Nephron progenitor cell (in vitro differentiated cells): ENCODE measurements at places on chromosomes 12 and 14.

DNA sequence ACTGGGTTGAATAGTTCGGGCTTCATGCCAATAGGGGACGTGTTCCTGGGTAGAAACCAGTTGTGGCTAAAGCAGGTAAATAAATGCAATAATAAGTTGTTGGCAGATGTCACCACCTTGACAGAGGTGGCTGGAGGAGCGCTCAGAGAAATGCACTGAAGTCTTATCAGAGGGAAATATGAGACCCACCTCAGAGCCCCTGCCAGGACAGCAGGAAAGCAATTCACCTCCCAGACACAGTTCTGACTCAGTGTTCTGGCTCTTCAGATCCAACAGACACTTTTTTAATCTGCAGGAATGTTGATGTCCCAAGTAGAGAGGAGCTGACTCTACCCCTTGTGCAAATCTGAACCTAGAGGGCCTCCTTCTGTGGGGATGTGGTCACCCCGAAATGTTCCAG, 687.1 kb upstream of the FBXO33 start:
- DNase-seq: no peak

GRCh38 chr14:25150934-25151790, 101.2 kb upstream of the STXBP6 start:
- no peak for DNase-seq

DNA sequence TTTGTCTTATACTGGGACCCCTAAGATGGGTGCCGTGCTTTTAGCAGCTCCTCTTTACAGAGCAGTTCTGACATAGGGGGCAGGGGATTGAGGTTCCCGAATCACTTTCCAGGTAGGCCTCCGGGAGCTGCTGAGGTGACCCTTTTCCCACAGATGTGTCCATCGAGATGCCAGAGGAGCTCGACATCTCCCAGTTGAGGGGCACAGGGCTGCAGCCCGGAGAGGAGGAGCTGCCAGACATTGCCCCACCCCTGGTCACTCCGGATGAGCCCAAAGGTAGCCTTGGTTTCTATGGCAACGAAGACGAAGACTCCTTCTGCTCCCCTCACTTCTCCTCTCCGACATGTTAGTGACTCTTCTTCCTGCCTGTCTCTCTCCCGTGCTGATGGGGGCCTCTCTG, 4.3 kb upstream of the TPI1 start:
- DNase-seq: no peak

GRCh38 chr14:52455291-52456088, 96.8 kb downstream of the TXNDC16 start:
- DNase-seq: no peak

DNA sequence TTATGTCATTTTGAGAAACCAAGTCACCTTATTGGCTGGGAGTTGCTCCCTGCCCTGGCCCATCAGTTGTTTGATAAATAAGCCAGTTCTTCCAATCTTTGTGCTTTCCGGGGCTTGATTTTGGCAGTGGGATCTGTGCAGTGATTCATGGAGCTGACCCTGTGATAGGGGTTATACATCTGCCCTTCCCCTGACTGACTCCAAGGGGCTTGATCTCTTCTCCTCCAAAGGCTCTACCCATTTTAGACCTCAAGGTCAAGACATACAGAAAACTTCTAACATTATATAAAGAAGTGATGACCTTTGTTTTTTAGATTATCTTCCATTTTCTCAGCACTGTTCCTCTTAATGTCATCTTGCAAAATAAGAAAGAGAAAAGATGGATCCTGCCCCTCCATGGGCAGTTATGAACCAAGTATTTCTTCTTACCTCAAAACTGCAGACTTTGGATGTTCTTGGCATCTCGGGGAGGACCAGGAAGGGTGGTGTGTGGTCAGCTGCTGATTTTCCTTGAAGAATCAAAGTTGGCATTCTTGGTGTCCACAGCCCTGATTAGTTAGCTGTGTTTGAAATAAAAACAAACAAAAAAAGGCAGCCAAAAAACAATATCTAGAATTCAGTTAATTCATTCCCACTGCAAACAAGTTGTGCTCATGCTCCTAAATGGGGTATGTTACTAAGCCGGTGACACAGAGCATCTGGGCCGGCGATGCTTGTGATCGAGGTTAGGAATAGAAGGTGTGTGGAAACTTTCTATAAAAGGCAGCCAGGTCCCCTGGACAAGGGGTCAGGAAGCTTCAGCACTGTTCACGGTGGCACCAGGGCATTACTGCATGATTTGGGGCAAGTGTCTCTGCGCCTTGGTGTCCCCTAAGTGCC, 120.2 kb downstream of the SAMD4A start:
- DNase-seq: no peak

DNA sequence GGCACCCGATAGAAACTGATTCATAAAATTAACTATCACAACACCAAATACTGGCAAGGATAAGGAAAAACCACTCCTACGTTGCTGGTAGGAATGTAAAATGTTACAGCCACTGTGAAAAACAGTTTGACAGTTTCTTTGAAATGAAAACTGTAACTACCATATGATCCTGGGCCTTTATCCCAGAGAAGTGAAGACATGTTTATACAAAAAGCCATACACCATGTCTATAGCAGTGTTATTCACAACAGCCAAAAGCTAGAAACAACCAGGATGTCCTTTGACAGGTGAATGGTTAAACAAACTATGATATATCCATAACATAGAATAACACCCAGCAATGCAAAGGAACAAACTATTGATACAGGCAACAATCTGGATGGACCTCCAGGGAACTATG, 3.7 kb upstream of the C14orf132 start:
- no peak for DNase-seq

- no peak for DNase-seq
Measured at GRCh38 chr12:32084017-32084688, 22.5 kb upstream of the BICD1 start.

DNA sequence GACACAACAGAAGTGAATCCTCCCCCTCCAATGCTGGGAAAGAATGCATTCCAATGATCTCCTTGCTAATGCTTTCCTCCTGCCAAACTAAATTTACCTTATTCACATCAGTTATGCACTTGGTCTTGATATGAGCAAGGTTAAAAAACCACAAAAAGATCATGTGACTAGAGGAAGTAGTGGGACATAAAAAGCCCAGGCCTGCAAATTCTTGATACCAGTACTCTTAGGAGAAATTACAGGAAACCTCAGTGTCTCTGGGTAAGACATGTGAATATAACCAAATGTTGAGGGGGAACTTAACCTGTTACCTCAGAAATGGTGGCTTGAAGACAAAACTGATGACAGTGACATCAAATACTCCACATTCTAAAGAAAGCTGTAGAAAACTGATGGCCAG, 427.1 kb downstream of the RPS29 start:
- no peak for DNase-seq

DNA sequence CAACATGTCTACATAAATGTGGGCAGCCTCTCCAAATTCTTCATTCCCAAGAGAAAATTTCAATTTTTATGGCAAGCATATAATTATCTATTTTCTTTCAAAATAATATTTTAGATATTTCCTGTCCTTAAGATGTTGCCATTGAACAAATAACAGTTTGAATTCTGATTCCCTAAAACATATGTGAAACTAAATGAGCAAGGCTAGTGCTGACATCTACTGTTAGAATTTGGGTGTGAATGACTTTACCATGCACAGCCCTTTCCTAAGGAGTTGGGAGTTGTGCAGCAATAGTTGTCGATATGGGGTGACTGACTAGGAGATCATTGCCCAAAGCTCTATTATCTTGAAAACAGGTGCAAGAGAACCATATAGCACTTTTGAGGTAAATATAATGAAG, 108.2 kb upstream of the SLC38A4 start:
- no peak for DNase-seq

DNA sequence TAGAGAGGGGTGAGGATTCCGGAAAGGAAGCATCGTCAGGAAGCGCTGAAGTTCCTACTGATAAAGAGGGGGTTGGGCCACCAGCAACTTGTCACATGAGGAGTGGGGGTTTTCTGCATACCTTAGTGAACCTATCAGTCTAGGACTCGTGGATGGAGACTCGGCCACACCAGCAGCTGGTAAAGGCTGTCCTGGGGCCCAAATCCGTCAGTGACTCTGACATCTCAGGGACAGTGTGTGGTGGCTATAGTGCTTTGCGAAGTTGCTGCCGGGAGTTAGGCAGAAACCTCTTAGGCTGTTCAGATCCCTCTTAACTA, 16.4 kb downstream of the RNASE2 start:
- DNase-seq: no peak

DNA sequence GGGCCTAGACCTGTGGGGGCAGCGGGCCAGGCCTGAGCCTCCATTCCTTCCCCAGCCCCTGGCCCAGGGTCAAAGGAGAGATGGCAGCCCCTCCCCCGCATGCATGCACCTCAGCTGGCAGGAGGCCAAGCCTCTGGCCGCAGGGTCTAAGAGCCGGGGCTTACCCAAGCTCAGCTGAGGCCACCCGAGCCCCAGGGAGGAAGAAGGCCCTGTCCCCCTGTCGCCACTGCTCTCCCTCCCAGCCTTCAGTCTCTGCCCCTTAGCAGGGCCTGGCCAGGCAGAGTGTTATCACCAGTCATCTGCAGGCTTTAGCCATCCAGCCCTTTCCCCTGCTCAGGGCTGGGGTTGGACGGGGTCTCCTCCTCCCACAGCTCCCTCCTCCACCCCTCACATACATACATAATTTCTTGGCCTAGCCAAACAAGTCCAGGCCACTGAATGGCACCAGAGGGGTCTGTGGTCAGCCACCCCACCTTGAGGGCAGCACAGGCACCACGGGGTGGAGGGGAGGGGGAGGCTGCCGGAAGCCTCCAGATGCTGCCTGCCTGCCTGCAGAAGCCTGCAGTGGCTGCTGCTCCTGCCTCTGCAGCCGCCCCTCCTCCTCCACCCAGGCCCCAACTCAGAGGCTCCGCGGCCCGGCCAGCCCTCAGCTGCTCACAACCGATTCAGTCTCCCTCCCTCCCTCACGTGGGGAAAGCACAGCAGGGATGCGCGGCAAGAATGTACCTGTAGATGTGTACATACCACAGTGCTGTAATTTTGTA, 22.8 kb downstream of the RAB35 start:
- DNase-seq: peak; percentile 73

- DNase-seq: no peak
Measured at GRCh38 chr12:116694653-116695463, 43.0 kb downstream of the SPRING1 start.

GRCh38 chr14:53517270-53517960, 364.3 kb upstream of the DDHD1 start:
- DNase-seq: no peak

GRCh38 chr12:19030180-19030579, 99.4 kb upstream of the PLEKHA5 start:
- DNase-seq: no peak

- no peak for DNase-seq
Measured at GRCh38 chr12:102528111-102528510, 47.7 kb upstream of the IGF1 start.

DNA sequence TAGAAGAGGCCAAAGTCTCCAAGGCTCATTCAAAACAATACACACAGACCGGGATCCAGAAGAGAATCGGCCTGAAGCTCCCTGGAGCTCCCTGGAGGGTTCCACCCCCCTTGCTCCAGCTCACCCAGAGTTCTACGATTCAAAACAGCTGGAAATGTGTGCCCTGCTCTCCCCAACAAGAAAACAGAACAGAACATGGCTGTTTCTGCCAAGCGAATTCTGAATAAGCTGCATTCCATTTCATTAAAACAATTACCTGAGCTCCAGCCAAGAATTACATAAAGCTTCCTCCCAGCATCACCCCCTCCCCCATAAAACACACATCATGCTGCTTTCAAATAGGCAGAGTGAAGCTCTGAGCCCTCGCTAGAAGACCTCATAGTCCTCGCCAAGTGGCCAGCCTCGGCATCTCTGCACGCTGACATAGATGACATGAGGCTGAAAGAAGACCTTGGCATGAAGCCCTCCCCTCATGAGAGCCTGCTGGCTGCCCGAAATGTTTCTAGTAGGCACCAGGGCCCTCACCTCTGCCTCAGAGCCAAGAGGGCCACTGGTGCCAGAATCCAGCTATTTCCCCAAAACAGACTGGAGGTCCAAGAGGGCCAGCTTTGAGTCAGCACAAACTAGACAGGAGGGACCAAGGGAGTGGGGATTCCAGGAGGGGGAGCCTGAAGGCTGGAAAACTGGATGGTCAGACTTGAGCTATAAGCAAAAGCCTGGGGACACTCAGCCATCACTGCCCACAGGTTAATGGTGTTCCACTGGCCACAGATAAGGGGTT, 8.3 kb downstream of the PXN start:
- DNase-seq: no peak

DNA sequence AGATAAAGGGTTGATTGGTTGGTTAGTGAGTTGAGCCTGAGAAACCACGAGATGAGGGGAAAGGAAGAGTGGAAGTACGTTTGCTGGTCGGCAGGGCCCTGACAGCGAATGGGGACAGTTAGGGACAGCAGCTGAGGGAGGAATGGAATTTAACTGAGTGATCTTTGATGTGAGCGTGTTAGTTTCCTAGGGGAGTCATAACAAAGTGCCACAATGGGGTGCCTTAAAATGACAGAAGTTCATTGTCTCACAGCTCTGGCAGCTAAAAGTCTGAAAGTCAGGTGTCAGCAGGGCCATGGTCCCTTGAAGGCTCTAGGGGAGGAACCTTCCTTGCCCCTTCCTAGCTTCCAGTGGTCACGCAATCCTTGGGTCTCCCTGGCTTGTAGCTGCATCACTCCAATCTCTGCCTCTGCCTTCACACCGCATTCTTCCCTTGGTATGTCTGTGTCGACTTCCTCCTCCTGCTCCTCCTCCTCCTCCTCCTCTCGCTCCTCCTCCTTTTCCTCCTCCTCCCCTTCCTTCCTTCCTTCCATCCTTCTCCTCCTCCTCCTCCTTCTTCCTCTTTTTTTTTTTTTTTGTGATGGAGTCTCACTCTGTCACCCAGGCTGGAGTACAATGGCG, 26.0 kb upstream of the RIN3 start:
- no peak for DNase-seq

DNA sequence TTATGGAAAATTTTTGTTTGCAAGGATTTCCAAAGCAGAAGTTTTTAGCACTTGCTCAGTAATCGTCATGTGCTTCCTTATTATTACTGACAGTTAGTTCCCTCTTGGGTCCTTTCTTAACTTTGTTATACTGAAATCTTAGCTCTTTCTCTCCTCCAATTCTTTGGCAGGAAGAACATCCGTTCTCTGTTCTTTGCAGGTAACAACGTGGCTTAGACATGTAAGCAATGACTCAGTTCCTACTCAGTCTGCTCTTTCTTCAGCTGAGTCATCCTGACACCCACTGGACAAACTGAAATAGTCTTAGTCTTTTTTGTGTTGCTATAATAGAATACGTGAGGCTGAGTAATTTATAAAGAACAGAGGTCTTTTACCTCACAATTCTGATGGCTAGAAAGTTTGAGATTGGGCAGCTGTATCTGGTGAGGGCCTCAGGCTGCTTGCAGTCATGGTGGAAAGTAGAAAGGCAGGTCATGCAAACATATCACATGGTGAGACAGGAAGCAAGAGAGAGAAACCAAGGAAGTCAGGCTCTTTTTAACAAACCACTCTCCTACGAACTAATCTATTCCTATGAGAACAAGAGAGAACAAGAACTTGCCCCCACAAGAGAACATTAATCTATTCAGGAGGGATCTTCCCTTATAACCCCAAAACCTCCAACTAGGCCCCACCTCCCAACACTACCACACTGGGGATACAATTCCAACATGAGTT, 49.2 kb downstream of the TESPA1 start:
- no peak for DNase-seq
